Daoy (cell line): ENCODE measurements at places on chromosomes 6 and 20.

- DNase-seq: no peak
Observed at GRCh38 chr6:136773473-136773796, 18.8 kb downstream of the MAP3K5 start.

DNA sequence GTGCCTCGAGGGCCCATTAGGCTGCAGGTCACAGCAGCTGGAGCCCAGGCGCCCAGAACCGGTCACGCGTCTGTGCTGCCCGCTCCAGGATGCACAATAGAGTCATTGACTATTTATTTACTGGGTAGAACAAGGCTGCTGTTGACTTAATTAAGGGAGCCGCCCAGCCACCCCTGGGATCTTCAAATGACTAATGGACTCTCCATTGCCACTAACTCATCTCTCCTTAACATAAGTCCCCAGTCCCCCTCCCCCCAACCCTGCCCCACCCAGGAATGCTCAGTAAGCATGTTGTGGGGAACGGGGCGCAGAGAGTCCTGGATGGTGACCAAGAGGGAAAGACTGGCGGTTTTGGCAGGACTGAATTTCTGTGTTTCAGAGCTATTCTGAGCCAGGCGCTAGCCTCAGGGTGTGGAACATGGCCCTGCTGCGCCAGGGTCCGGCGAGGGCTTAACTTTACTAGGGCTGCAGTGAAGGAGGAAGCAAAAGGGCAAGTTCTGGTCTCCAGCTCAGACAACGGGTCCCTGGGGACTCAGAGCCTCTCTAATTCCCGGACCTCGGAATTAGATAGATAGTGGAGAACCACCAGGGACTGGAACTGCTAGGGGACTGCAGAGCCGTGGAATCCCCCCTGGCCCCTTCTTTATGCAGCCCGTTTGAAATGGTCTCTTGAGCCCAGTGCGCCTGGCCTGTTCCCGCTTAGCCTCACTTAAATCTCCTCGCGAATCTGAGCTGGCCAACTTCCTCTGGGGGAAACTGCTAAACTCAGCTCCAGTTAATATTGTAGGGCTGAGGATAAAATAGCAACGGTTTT is 1.5 kb upstream of the GRIK2 start:
- no peak for DNase-seq

DNA sequence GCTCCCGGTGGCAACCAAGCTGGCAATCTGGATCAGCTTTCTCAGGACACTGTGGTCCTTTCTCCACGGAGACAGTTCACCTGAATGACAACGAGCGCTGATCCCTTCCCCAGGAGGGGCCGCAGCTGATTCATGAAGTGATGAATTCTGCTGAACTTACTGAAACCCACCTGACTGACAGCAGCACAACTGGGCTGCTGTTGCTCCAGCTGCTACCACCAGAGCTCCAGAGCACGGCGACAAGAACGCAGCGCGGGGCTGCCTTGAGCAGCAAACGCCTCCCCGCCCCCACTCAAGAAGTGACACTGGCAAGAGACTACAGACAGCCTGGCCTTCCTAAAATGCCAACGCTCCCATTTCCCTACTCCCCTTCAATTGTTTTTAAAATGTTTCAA is 10.0 kb downstream of the PXDC1 start:
- DNase-seq: no peak

DNA sequence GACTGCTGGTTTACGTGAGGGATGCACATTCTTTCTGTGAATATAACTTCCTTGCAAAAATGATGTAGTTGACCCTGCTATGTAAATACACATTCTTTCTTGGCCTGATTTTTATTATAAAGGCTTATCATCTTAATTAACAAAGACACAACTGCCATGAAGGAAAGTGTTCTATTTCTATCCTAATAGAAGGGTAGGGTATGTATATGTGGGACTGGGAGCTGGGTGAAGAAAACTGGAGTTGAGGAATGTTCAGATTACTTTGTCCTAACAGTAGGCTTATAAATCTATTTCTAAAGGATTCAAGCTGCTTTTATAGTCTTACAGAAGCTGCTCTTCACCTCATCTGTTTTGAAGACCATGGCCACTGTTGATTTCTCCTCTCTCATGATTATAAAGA is 76.5 kb upstream of the RGS17 start:
- DNase-seq: no peak

- no peak for DNase-seq
Observed at GRCh38 chr20:37800618-37801017, 102.3 kb upstream of the VSTM2L start.

DNA sequence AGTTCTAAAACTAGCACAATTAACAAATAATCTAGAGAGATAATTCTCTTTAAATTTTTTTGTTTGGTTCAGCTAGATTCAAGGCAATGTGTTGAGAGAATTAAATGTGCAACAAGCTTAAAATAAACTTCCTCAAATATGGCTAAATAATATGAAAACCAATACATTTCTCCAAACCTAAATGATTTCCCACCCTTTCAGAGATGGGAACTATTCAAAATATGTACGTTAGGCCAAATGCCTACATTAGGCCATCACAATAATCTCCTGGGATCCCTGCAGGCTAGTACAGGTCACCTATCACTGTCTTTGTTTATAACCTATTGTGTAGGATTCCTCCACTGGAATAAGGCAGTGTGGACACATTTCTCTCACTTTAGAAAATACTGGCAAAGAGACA is 1.7 kb downstream of the FAXC start:
- DNase-seq: no peak

- DNase-seq: peak; percentile 9
Observed at GRCh38 chr20:20343932-20344331, 24.0 kb upstream of the INSM1 start.

DNA sequence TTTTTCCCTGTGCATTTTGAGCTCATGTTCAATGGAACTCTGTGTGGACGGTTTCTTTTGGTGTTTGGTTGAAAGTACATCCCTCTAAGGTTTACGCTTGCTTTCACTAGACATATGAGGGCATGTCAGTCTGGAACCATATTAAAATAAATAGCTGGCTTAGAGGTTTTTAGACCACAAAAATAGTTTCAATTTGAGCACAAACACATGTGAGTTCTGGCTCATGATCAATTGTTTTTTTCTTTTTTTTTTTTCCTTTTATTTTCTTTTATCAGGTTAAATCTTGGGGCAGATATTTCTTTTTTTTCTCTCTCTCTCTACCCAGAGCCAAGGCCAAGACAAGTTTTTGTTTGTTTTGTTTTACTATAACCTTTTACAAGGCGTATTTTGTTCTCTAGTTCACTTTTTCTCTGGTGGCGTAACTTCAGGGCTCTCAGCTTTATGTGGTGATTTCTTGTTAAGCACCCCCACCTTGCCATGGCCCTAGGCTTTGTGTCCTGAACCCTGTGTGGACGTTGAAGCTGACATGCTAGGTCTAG is 92.9 kb downstream of the SHLD1 start:
- no peak for DNase-seq

GRCh38 chr6:142301651-142302391 is at the start of gene ADGRG6:
TSS of gene ADGRG6 (plus strand) at chr6:142302007. CDS start at chr6:142302330, 323 bp downstream.
- peak; percentile 67 for DNase-seq

- DNase-seq: no peak
Observed at GRCh38 chr6:31896856-31897611, 464 bp downstream of the EHMT2 start.

DNA sequence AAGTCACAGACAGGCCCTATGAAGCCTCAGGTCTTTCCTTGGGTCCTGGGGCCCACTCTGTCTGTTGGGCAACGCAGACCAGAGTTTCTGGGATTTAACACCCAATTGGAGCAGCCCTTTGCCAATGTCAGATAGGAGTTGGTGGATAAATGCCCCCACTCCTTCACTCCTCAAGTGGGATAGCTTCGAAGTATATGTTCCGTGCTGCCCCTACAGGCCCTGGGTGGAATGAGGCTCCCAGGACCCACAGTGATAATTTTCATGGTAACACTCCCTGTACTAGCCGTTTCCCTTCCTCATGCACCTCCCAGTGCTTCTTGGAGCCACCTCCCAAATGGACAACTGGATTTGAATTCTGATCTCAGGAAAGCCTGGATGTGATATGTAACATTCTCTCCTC is 145.4 kb downstream of the FOXA2 start:
- peak; percentile 8 for DNase-seq

- DNase-seq: peak; percentile 91
Observed at GRCh38 chr6:36616893-36617521, 22.8 kb downstream of the SRSF3 start.

DNA sequence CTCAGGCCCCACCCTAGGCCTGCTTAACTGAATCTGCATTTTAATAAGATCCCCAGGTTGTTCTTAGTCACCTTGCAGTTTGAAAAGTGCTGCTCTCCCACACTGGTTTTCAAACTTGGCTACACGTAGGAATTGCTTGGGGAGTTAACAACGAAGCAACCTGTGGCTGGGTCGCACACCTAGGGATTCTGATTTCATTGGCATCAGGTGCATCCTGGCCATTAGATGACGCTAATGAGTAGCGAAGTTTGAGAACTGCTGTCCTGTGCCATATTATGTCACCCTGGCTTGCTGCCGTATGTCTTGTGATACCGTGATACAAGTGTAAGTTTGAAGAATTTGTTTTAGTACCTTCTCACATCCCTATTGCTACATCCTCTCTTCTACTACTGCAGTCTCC is 28.2 kb upstream of the FUCA2 start:
- no peak for DNase-seq

DNA sequence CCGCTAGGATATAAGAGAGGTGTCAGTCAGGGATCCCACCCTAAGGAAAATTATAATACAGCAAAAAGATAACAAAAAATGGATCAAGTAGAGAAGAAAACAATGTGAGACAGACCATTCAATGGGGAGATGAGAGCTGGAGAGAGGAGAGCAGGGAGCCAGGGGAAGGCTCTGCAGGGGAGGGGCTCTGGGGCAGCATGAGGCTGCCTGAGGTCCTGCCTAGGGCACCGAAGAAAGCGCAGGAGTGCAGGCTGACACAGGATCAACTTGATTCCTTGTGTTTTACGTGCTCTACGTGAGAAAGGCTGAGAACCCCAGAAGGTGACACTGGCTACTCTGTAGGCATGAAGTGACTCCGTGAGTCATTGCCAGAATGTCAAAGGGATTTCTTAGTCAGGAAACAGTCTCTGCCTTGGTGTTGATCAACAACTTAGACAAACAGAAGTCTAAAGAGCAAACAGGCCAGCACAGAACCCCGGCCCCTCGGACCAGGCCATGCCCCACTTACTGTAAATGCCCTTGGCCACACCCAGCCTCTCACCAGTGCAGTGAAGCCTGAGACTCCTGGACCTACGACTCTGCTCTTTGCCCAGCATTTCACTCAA is 290.1 kb upstream of the PRDM1 start:
- no peak for DNase-seq
